Stimulated activated CD4-positive, alpha-beta T cell treated with anti-CD3 and anti-CD28 coated beads, Interleukin-1b, Interleukin-23, amount 100 ng/mL, for 4 hours (primary cell): ENCODE measurements at places on chromosomes 5 and 9.

DNA sequence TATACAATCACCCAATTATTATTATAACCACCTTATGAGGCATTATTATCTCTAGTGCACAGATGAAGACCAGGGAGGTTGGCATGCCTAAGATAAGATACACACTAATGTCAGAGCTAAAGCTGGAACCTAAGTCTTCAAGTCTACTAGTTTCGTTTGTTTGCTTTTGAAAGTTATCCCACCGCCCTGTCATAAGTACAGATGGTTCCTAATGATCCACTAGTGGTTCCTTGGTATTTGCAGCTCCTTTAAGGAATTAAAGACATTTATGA is 14.1 kb downstream of the NDUFA8 start:
- DNase-seq = no peak

DNA sequence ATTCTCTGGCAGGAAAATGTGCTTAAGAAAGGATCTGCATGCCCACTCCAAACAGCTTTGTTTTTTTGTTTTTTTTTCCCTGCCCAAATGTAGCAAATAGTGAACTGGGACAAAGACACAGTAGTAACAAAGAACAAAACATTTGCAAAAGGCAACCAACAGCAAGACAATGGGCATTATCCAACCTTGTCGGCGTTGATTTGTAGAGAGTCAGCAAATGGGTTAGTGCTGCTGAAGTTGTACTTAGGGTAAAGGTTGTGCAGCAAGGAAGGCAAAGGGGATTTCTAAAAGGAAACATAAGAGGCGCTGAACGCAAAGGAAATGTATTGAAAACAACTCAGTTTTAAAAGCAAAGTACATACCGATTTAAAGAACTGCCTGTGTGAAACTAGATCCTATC is 136.2 kb downstream of the MPDZ start:
- DNase-seq = no peak

- DNase-seq = no peak
These were observed 226.5 kb upstream of the GLRA1 start for GRCh38 chr5:152151113-152151512.

DNA sequence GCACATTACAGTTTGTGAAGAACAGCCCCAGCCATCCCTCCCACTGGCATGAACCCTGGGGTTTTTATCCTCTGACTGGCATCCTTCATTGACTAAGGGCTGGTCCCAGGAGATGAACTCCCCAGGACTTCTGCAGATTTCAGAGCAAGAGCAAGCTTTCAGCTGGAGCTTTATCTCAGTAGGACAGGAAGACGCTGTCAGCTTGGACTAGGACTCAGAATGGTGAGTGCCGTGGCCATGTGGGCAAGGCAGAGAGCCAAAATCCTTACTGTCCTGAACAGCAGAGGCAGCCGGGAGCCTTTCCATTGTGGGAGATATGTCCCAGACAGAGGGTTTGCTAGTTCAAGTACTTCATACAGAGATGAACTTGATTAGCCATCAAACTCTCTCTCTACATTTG is 3.2 kb upstream of the ACOT12 start:
- DNase-seq = no peak

DNA sequence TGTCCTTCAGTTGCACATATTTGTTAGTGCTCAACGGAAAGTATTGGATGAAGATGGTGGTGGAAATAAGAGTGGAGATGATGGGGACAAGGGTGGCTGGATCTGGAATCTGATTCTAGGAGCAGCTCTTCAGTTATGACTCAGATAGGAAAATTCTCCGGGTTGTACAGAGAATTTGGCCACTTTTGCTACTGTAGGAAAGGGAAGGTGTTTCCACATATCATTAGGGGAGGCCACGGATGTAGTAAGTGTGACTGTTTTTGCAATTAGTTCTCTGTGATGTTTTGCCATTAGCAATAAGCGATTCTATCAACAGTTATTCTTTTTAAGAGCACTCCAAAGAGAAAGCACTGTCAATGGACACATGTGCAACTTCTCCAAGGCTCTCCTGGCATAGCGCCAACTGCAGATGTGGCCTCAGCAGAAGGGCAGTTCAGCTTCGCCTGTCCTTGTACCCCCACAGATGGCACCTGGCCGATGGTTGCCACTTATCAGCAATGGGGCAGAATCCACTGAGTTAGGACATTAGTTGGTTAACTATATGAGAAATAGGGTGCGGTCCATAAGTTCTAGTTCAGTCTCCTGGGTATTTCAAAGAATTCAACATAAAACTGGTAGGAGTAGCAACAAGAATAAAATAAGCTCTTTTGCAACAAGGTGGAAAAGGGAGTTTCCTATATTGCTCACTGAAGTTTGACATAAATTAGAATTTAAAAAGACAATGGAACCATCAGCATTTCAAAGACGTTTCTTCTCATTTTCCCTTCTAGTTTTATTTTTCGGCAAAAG is 96.3 kb downstream of the ARSB start:
- DNase-seq = no peak

DNA sequence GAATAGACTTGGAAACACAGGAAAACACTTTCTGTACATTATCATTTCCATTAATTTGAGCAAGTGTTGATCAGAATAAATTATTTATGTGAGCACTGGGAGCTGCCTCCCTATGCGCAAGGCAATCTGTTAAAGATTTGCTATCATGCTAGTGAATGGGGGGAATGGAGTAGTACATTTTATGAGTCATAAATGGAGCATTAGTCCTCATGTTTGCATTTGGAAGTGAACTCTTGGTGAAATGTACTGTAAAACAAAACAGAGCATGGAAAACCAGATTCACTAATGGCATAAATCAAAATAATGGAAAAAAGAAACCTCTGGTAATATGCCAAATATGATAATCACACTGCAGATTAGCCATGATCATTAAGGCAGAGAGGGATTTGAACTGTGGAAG is 40.5 kb upstream of the TMC1 start:
- DNase-seq = no peak

DNA sequence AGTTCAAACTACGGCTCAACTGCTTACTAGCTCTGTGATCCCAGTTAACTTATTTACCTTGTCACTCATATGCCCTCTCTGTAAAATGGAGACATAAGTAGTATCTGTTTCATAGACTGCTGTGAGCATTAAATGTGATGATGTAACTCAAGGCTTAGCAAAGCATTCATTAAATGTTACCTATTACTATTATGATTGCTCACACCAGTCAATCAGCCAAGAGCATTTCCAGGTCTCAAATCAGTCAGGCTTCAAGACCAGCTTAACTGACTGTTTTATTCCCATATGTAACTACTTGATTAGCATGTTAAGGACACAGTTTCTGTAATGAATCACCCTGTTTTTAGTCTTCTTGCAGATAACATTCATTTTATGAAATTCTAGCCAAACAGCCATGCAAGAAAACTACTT is 413.3 kb downstream of the MLLT3 start:
- DNase-seq = no peak

- no peak for DNase-seq
These were observed 1381.4 kb upstream of the CDH6 start for GRCh38 chr5:29811914-29812679.

DNA sequence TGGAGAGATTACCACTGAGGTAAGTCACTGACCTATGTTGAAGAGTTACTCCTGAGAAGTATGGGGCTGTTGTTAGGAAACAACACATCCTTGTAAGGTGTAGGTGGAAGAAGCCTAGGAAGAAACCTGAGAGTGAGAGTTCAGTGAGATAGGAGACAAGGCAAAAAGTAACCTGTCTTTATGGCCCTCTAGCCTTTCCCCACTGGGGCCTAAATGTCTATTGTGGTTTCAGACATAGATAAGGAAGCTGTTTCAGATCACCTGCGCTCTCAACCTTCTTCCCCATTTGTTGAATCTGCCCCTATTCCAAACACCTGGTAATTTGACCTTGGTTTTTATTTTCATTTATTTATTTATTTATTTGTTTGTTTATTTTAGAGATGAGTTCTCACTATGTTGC is 397.1 kb upstream of the RORB start:
- no peak for DNase-seq

DNA sequence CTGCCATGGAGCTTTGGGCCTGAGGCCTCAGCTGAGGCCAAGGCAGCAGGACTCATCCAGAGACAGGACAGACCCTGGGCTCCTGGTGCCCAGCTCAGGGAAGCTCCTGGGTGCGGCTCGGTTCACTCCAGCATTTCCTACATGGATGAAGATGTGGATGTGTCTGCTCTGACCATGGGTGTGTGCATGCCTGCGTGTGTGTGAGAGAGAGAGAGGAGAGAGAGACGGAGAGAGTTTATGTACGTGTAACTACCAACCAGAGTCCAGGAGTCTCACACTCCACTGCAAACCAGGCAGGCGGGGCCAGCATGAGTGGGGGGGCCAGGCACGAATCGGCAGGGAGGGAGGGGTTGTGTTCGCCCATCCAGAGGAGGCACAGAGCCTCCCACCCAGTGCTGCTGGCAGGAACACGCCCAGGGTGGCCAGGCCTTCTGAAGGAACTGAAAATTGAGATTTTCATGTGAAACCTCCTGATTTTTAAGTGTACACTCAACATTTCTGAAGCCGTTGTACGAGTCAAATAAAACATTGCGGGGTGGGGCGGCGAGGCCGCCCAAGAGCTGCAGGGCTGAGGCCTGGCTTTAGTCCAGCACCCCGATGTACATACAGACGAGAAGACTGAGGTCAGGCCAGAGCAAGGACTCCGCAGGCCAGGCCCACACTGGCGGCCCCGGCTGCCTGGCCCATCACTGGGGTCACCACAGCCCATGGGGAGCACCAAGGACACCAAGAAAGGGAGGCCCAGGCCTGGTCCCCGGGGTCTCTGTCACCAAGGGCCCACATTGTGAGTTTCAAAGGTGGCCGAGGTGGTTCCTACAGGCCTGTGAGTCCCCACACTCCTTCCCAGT is 88.7 kb downstream of the ADAMTS2 start:
- no peak for DNase-seq

DNA sequence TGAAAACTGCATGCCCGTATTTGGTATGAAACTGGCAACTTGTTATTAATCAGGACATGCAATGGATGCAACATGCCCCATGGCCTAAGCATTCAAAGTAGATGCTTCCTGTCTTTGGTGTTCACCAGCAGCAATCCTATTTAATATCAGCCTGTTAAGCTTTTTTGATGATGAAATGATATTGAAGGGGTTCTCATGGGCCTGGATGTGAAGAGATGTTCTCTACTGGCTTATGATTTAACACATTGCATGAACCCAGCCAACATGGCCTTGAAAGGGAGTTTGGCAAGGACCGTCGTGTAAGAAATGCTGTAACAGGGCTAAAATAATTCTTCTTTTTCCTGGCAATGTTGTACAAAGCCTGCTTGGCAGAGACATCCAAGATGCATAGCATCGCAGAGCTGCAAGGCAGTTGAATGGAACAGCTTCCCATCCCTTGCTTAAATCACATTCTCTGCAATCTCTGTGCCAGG is 111.2 kb downstream of the SMARCA2 start:
- no peak for DNase-seq

- no peak for DNase-seq
These were observed 5.9 kb downstream of the ALAD start for GRCh38 chr9:113395000-113395861.

DNA sequence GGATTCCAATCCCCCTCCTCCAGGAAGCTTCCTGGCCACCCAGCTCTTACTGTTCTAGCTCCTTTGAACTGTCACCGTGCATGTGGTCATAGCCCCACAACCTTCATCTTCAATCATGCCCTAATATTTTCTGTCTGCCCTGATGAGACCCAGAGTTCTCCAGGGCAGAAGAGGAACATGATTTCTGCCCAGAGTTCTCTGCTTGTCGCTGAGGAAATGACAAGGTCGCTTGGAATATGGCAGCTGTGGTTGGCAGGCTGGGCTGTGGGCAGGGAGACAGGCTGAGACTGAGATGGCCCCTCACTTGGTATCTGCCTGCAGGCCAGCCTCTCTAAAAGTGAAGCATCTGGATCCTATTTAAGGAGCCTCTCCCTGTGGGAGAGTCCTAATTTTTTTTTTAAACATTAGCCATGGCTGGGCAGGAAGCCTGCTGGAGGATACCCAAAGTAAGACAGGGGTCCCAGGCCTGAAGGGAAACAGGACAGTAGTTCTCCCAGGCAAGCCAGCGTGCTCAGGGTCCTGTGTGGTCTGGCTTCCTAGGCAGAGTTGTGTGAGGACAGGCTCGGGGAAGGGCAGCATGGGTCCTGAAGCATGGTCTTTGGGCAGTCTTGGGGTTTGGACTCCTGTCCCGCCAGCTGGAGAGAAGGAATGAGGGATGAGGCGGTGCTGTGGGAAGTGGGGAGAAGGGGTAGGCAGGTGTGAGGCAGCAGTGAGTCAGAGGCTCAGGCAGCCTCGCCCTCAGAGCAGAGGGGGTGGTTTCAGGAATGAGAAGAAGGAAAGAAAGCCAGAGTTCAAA is 242.1 kb downstream of the FSTL4 start:
- DNase-seq = no peak

DNA sequence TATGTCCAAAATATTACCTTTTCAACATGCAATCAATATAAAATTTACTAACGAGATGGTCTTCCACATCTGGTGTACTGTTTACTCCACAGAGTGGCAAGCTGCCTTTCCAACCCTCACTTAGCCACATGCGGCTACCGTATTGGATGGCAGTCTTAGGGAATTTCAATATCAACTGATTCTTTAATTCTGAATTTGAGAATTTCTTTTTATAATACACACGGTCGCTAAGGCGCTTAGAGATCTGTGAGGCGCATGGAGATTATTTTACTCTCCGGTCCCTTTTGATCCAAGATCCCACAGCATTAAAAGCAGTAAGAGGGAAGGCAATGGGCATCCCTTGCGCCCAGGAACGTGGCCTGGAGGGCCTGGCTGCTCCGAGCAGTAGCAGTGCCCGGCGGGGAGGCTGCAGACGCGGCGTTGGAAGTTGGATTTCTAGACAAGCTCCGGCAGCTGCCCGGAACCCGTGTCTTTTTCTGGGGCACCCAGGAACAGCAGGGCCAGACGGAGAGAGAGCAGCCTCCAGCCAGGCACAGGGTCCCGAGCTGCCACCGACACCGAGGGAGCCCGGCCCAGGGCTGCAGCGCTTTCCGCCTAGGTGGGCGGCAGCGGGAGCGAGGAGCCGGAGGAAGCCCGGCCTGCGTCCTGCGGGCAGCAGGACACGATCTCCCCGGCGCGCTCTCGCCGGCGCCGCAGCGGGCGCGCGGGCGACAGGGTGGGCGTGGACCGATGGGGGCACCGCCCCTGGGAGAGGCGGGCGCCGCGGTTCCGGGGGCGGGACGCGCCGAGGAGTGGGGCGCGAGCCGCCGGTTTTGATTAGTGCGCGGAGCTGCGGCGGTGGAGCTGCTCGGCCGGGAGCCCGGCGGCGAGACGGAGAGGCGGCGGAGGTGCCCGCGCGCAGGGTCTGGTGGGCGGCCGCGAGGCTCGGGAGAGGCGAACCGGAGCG is at the start of gene UGCG:
TSS of gene UGCG (plus strand) at position 819 of the 946 bp plus-strand sequence. CDS start 402 bp downstream, outside the sequence.
- DNase-seq = peak; percentile 77

GRCh38 chr5:95725071-95725820 is 5.9 kb upstream of the RHOBTB3 start:
- DNase-seq = no peak

GRCh38 chr9:35618325-35618727 is at the start of gene CD72:
CD72 (minus strand) TSS chr9:35618413; CDS start chr9:35618303, 110 bp downstream.
- no peak for DNase-seq
